Body of pancreas (tissue), 4 donors: ENCODE measurements at places on chromosomes 5 and 9. TPM values are rescaled to one million over a fixed set of nuclear protein-coding genes. Genes with fewer than 3 reads are reported as not detected.
A peak's percentile ranks its signal among the peaks of the same experiment; 100 is the strongest.

SPINK4 gene
- not detected for total RNA-seq

- peak; percentile 75 for DNase-seq
Measured at GRCh38 chr9:131762356-131762932, 22.6 kb upstream of the RAPGEF1 start.

TEX48 gene
- total RNA-seq, result not detected

OR1L4 gene
- not detected for total RNA-seq

GRCh38 chr5:89179731-89180130 is 296.7 kb upstream of the MEF2C start:
- no peak for DNase-seq

BARX1 gene
- 0.26 TPM for total RNA-seq

DNA sequence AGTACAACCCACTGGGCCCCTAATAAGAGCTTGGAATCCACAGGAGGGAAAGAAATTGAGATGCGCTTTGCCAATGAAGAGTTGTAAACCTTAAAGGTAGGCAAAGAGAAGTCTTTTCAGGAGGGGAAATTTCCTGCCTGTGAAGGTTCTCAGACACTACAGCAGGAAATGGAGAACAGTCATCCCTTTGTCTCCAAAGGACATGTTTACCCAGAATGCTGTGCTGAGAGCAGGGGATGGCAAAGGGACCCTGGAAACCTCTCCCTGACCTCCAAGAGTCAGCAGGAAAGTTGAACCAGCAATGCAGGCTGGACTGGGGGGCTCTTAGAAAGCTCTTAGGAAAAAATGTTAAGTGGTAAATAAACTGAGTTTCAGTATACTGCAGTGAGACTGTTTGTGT is 103.2 kb downstream of the AK8 start:
- DNase-seq, result no peak

GRCh38 chr5:148823871-148824270 is 2.5 kb upstream of the ADRB2 start:
- DNase-seq, result no peak

GRCh38 chr9:34119713-34120112 is 6.8 kb downstream of the DCAF12 start:
- DNase-seq, result no peak

DNA sequence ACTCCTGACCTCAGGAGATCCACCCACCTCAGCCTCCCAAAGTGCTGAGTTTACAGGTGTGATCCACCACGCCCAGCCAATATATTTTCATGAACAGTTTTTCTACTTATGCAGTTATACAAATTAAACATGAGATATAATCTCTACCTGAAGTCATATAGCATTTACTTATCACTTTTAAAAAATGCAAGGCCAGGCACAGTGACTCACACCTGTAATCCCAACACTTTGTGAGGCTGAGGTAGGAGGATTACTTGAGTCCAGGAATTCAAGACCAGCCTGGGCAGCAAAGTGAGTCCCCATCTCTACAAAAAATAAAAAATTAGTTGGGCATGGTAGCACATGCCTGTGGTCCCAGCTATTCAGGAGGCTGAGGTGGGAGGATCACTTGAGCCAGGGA is 164.7 kb upstream of the LHFPL2 start:
- no peak for DNase-seq

GRCh38 chr9:16680975-16681651 is 189.4 kb downstream of the BNC2 start:
- DNase-seq, result no peak

DNA sequence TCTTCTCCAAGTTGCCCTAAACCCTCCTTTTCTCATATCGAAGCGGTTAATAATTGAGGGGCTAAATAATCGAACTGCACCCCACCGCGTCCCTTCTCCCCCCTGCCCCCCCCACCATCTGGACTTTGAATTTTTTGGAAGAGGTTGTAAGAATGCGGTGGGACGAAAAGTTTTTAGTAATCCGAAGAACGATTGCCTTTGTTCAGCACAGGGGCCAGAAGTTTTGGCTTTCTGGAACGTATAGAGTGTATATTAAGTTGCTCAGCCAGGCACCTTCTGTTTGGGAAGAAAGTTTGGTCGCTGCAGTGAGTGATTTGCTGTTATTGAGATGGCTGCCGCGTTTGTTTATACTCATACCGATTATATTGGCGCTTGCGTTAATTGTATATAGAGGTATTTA is 518 bp downstream of the ERBIN start:
- DNase-seq, result no peak

- DNase-seq, result no peak
Measured at GRCh38 chr5:149439899-149440542, 60.9 kb upstream of the IL17B start.

- no peak for DNase-seq
Measured at GRCh38 chr9:69299826-69300225, 25.2 kb upstream of the ENTREP1 start.

DNA sequence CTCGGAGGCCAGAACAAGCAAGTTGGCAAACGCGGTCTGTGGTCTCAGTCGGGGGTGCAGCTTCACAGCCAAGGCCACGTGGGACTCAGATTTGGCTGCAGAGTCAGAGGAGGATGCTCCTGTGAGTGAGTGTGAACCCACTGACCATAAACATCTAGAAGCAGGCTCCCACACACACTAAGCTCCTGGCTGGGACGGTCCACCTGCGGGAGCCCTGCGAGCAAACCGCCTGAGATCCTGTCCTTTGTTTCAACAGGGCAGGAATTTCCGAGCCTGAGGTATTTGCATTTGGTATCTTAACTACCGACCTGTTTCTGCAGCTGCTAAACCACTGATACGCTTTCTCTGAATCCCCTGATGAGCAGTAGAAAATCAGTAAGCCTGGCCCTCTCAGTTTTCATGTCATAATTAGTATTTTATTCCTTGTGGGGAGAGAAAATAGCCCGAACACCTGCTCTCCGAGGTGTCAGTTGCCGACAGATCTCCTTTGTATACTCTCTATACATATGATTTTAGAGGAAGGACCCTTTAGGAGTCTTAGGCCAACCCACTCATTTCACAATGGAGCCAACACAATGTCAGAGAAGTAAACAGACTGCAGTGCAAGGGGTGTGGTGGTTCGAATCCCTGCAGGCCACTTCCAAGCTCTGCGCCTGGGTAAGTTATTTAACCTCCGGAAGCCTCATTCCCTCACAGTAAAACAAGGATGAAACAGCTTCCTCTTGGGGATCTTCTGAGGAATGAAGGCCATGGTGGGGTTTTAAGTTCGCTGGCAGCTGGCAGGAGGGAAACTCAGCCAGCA is 40.9 kb upstream of the PWWP2A start:
- peak; percentile 17 for DNase-seq

ZMYND19 gene
- 6.6 TPM for total RNA-seq

- no peak for DNase-seq
Measured at GRCh38 chr5:174625591-174626350, 98.6 kb upstream of the MSX2 start.

FGF1 gene
- 0.78 TPM for total RNA-seq

GRCh38 chr5:104998169-104998568 is 1435.6 kb upstream of the NUDT12 start:
- DNase-seq, result no peak

GRCh38 chr9:111483439-111483857 is 735 bp downstream of the ECPAS start:
- DNase-seq, result no peak

- DNase-seq, result peak; percentile 25
Measured at GRCh38 chr5:9423571-9423970, 122.3 kb downstream of the SEMA5A start.

DNA sequence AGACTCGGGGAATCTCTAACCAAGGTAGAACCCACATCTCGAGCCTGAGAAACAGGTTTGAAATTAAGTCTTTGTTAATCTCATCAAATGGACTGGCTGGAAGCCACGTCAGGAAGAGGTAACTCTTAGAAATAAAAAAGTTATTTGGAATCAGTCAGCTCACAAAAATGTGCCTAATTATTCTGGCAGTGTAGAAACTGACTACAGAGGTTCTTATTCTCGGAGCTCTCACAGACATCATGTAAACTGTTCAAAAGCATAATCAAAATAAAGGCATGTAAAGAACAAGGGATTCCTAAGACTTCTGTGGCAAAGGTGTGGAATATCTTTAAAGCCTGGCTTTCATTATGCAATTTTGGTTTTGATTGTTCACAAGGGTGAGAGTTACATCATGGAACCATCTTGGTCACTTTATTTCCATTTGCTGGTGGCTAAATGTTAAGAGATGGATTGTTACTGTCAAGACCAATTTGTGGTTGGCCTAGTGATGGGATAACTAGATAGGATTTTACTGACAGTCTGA is 85.1 kb downstream of the OTULIN start:
- DNase-seq, result no peak

DNA sequence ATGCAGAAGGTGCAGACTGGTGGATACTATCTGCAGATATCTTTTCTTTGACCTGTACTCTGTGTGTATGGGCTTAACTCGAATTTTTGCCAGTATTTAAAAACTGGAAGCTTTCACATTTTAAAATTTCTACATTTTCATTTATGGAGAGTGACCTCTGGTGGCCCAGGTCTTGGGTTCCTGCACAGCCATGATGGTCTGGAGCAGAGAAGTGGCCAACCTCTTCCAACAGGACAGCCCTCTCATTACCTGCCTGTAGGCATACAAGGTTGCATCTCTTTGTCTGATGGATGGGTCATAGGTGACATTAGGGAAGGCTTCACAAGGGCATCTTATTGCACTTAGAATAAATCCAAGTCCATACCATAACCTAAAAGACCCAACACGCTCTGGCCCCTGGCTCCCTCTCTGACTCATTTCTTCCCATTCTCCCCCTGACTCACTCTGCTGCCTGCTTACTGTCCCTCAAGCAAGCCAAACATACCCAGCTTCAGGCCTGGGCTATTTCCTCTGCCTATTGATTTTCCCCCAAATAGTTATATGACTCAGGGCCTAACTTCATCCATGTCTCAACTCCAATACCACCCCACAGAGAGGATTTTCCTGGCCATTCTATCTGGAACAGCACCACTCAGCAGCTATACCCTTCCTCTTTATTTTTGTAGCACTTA is 113.3 kb upstream of the SLC1A3 start:
- no peak for DNase-seq

DNA sequence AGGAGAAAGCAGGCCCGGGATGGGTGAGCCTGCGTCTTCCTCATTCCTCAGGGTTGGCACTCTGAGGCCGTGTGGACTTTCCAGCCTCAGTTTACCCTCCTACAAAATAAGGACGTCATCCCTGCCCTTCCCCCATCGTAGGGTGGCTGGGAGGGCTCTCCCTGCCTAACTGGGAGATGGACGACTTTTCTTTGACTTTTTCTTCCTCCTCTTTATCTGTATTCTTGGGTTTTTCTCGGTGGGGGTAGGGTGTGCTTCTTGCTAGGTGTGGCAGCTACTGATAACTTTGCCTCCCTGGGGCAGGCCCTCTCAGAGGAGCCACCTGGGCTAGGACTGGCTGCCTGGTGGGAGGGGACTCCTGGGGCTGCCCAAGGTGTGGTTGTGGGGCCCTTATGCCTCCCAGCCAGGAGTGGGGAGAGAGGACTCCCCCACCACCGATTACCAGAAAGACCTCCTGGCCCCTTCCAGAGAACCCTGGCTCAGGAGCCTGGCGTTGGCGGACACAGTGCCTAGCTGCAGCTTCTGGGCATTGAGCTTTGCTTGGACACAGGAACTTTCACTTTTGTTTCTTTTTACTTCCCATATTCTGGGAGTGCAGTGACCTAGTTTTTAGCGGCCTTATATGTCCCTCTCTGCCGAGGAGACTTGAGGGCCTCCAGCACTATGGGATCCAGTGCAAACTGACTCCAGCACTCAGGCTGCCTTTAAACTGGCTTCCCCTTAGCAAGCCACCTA is 6.1 kb downstream of the GLIPR2 start:
- DNase-seq, result no peak

BRINP1 gene
- total RNA-seq, result not detected

MARCOL gene
- total RNA-seq, result not detected

DNA sequence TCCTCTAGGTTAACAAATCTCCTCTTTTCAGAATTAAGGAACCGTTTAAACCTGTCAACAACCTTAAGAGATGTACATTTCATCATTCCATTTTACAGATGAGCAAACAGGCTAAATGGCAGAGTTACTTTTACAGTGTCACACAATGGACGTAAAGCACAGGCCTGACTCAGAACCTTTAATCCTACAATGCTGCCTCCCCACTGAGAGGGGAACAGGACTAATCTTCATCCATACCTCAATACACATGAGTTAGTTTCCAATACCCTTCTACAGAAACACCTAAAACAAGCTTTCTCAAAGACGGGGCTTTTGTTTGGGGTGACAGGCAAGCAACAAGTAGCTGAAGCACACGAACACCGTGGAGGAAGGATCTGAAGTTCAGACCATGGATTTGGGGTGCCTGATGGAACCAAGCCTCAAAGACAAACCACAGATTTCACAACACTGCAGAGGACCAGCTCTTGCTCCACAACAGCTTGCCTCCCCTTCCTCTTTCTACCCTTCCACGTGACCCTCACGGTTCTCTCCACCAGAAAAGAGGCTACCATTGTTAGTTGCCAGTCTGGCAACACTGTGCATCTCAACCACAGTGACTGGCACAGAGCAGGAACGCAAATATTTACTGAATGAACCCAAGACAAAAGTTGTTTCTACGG is 1.8 kb downstream of the RNF130 start:
- DNase-seq, result peak; percentile 73

TAS2R1 gene
- not detected for total RNA-seq

- DNase-seq, result no peak
Measured at GRCh38 chr9:134635351-134636148, 6.1 kb upstream of the COL5A1 start.

ACOT12 gene
- total RNA-seq, result not detected
